ENCODE measurements at places on chromosomes 7 and 10.

GRCh38 chr10:91592266-91592975 is 40.5 kb downstream of the PPP1R3C start:
- DNase-seq = no peak

- DNase-seq = no peak
These were observed 29.6 kb upstream of the ICA1 start for GRCh38 chr7:8291397-8292141.

DNA sequence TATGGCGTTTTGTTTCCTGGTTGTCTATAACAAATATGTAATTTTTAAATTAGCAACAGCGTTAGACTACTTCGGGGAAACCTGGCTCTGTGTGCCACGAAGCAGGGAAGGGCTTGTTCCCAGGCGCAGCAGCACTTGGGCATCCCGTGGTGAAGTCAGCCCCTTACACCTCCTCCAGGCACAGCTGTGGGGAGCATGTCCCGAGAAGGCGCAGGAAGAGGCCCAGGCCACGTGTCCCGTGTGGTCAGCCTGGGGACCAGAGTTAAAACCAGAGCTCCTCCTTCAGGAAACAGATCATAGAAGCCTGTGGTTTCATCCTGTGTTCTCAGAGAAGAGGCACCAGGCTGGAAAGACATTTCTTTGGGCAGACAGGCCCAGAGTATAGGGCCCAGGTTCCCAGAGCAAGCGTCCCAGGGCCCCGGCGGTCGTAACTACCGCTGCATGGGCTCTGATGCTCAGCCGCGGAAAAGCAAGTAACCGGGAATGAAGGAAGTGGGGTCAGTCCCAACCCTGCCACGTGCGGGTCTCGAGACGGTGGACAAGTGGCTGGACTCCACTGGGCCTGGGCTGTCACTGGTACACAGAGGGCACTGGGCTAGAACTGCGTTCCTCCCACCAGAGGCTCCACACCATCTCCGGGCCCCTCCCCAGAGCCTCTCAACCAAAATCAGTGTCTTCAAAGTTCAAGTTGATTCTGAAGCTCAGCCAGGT is 7.1 kb downstream of the NUDT1 start:
- no peak for DNase-seq

DNA sequence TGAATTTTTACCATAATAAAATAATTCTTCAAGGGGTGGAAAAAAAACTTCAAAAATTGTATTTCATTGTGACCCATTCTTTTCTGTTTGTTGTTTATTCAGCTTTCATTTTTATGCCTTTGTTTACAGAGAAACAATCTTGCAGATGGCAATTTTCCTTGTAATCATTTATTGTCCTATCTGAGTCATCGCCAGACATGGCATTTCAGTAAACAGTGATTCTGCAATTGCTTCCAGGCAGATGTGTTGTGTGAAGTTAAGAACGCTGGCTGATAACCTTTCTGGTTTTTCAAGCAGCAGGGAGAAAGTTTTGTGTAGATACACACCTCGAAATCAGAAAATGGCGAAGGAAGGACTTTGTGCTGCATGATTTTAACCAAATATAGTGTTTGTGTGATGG is 80.7 kb upstream of the RPA3 start:
- DNase-seq = no peak

DNA sequence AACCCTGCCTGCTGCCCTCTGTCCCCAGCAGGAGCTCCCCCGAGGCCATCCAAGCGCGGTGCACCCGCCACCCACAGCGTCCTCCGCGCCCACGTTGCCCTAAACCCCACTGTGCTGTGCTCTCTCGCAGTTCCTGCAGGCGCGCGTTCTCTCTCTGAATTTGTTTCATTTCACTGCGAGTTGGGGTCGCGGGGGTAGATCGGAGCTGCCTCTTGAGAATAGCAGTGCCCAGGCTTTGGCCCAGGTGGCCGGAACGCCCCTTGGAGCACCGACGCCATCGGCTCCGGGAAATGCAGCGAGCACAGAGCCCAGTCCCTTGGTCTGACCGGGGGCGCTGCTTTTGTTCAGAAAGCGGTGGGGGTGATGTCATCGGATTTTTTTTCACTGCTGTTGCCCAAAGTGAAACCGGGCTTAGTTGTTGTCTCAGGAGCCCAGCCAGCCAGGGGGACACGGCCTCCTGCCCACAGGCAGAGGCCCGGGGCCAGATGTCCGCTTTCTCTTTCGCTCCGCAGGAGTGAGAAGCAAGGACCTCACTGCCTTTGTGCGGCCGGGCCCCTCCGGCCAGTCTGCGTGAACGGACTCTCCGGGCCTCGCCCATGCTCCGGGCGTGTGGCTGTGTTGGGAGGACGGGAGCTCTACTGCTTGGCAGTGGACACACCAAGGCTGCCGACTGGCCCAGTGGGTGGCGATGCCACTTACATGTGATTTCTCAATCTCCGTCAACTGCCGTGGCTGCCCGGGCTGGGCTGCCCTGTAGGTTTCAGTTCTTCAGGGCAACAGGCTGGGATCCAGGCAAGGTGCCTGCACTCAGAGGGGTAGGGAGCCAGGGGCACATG is 43.1 kb downstream of the FOXK1 start:
- DNase-seq = no peak

DNA sequence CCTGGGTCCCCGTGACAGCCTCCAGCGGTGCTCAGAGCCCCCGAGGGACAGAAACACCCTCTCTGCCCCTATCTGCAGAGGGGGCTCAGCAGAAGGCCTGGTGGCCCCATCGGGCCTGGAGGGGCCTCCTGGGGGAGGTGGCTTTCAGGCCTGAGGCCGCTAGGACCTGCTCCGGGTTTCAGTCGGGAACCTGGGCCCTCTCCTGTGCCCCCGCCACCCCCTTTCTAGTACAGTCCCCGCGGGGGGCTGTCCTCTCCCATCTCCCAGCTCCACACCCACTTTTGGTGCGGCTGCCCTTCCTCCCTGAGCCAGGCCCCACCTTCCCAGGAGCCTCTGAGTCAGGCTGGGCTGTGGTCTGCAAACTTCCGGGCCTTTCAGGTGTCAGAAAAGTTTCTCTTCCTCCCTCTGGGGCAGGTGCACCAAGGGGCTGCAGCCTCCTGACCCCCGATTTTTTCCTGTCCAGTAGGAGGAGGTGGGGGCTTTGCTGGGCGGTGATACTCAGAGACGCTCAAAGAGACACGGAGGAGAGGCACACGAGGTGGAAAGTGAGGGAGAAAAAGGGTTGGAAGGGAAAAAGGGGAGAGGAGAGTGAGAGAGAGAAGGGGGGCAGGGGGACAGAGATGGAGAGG is 692 bp downstream of the CARD11 start:
- no peak for DNase-seq

GRCh38 chr7:39951226-39952194 is 1.5 kb downstream of the CDK13 start:
- DNase-seq = no peak

DNA sequence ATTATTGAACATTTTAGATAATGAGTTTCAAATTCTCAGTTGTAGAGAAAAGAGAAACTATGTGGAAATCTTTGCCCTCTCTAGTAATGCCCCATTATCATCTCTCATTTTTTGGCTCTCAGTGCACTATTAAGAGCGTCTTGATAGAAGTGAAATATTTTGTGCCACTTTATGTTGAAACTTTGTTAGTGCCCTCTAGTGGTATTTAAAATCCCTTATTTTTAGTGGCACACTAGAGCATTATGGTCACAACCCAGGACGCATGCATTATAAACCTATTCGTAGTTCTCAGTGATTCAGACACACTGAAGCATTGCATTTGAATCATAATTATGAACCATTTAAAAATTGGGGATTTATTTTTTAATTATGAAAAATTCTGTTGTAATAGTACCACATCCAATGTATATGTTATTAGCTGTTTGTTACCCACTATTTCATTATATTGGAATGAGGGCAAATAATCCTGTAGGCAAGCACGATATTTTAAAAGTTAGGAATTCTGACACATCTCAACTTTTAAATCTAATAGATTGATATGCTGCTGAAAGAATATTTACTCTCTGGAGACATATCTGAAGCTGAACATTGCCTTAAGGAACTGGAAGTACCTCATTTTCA is 21.9 kb downstream of the PDCD4 start:
- no peak for DNase-seq

DNA sequence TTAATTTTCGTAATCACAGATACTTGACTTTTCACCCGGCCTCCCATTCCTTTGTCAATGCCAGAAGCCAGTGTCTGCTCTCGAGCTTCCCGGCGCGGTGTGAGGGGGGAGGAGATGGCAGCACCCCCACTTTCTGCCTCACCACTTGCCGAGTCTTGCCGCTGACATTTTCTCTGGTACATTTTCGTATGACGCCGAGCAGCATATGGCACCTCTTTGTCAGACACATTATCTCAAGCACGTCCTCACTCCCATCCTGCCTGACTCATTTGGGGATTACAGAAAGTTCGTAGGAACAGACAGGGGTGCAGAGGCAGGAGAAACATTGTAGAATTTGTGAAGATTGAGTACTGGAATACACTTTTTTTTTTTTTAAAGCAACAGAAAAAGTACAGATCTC is 60.8 kb upstream of the SORCS3 start:
- no peak for DNase-seq

- no peak for DNase-seq
These were observed 4.8 kb downstream of the FRAT2 start for GRCh38 chr10:97329766-97330165.

DNA sequence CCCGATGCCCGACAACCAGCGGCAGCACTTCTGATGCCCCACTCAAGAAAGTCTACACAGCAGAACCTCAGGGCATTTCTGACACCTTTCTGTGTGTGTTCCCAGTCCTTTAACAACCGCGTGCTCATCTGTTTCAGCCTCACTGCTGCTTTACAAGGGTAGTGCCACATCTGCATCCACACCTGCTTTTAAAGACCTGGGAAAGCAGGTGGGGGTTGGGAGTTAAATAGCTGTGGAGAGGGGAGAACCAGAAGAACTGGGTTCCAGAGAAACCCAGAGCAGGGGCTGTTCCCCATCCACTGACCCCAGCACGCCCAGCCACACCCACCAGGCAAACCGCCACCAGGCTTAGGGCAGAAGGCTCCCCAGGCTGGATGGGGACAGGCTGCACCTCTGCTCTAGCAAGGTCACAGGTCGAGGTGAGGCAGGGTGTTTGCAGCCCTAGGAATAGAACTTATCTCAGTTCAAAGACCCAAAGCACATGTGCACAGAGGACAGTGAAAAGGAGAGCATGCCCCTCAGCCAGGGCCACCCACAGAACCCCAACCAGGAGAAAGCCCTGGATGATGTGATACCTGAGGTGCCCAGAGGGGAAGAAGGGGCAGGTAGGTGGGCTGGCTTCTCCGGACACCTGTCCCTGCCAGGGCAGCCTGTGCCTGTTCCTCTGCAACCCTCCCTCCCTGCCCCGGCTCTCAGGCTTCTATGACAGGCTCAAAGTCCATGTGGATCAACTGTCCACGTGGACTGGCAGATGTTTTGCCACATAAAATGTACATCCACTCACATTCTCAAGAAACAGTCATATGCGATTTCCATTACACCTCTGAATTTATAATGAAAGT is 51.3 kb downstream of the COBL start:
- DNase-seq = no peak

GRCh38 chr7:5549096-5549763 is 125.6 kb upstream of the TNRC18 start:
- no peak for DNase-seq

All from NCI-H187 treated with DMSO at 0.1 percent for 48 hours (cell line).